Stimulated activated CD8-positive, alpha-beta memory T cell treated with anti-CD3 and anti-CD28 coated beads, Interleukin-2, amount 100 ng/mL, for 1 hour (primary cell): ENCODE measurements at places on chromosomes 12 and 14.
A peak's percentile ranks its signal among the peaks of the same experiment; 100 is the strongest.

GRCh38 chr14:106586098-106586704 lies 1059.8 kb downstream of the TMEM121 start:
- peak; percentile 38 for DNase-seq

DNA sequence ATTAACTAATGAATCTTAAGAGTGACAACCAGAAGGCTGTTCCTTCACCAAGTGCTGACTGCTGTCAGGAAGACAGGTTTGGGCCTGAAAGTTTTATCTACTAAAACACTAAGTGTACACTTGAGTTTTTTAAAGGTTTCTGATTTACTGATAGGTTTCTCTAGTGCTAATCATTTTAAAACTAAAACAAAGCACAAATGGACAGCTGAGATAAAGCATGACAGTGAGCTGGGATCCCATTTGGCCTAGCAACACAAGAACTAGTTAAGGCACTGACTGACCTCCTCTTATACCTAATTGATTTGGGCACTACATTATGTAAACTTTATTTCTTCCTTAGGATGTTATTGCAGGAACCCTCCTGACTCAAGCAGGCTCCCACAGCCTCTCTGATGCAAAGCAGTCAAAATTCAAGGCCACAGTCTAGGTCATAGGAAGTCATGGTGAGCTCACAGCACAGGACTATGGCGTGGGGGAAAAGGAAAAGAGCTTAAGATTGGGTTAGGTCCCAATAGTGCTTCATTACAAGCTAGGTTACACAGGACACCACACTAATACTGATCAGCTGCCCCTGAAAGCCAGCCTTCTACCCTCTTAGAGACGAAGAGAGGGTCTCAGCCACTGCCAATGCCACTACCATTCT lies 3.5 kb downstream of the STXBP6 start:
- DNase-seq, result no peak

DNA sequence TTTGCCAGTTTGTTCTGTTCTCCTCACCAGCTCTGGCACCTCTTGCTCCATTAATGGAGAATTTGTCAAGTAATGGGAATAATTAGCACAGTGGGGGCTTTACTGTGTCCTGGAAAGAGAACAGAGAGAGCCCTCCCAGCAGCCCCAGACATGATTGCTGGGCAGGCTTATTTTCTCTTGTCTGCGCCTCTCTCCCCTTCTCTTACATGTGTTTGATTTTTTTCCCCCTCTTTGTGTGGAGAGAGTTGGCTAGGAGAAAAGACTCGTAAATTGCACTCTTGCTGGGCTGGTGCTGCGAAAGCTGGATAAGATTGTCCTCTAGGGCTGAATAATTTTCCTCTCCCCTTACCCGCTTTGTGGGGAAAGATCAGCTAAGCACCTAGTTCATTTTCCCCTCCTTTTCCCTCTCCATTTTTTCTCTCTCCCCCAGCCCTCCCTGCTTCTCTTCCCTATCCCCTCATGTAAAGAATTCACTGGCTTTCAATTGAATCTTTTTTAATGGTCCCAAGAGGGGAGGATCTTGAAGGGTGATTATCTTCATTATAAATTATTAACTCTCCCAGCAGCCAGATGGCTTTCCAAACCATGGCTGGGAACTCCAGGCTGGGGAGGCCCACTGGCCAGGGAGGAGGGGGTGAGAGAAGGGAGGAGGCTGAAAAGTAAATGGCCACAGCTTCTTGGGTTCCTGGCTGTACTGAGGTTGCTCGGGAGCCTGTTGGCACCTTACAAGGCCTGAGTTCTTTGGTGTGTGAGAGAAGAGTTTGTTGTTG lies 62.2 kb downstream of the NRXN3 start:
- DNase-seq, result no peak

- DNase-seq, result no peak
Observed at GRCh38 chr12:79098530-79098929, 234.0 kb downstream of the SYT1 start.

DNA sequence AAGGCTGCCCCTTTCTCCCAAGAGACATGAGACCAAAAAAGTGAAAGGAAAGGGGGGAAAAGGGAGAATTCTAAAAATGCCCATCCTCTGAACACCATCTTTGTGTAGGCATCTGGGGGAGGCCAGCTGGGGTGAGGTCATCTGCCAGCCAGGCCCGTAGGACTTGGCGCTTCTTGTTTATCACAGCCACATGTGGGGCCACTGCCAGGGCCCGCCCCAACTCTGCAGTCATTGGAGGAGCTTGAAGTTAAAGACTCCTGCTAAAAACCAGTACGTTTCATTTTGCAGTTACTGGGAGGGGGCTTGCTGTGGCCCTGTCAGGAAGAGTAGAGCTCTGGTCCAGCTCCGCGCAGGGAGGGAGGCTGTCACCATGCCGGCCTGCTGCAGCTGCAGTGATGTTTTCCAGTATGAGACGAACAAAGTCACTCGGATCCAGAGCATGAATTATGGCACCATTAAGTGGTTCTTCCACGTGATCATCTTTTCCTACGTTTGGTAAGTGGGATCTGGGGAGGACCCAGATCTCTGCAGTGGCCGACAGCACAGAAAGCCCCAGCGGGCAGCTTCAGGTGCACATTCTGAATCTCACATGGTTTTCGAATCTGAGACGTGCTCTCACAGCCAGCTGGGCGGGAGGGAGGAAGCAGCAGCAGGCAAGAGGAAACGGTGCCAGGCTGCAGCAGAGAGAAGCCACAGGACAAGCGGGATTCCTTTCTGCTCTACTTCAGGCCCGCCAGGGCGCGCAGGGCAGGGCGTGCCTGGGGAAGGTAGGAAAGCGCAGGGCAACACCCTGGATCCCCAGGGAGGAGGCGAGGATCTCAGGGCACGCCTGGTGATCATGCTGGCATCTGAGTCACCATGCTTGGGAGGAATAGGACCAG lies at the start of gene P2RX7:
Gene P2RX7 (plus strand): TSS at position 276 of the 881 bp plus-strand sequence. CDS start 95 bp downstream, at position 371.
- peak; percentile 9 for DNase-seq

- DNase-seq, result no peak
Observed at GRCh38 chr12:103415681-103416080, 80.1 kb downstream of the C12orf42 start.

DNA sequence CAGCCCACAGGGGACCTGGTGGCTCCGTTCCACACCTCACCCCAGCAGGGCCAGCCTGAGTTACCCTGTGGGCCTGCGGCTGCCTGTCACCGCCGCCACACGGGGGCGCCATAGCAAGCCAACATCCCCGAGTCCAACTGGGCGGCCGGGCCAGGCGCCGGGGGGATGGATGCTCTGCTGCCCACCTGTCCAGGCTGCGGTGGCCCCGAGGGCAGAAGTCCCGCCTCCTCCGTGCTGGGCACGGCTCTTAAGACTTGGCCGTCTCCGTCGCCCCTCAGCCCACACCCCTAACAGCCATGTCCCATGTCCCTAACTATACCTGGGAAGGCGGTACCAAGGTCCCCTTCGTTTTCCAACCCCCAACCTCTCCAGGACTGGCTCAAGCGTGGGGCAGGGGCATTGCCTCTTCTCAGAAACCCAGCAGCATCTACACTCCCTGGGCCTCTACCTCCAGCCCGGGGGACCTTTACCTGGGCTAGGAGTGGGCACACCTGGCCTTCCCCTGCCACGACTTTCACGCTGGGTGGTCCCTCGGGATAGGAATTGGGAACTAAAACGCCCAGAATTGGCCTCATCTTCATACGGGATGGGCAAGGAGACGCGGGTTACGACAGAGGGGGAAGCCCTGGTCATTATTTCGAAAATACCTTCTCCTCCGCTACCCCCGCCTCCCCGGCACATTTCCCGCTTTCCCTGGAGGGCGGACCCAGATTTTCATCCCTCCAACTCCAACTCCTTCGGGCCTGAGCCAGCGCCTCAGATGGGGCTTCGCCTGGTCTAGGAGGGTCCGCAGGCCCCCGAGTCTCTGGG lies 1.1 kb upstream of the CYP46A1 start:
- DNase-seq, result peak; percentile 68

GRCh38 chr12:1256285-1256684 lies 265.3 kb downstream of the ERC1 start:
- no peak for DNase-seq

DNA sequence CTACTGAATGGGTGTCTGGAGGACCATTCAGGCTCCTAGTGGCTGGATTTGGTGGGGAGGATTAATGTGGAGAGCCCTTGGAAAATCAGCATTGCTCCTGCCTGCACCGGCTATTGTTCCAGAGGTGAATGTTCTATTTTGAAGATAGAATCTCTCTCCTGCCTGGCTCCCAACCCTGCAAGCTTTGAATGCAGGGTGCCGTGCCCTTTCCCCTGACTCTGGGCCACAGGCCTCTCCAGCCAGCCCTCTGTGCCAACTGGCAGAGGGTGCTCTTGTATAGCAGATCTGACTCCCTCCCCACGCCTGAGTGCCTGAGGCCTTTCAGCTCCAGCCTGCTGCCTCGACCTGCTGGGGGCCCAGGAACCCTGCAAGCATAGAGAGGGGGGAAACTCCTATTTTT lies 106.8 kb downstream of the TMEM260 start:
- no peak for DNase-seq

DNA sequence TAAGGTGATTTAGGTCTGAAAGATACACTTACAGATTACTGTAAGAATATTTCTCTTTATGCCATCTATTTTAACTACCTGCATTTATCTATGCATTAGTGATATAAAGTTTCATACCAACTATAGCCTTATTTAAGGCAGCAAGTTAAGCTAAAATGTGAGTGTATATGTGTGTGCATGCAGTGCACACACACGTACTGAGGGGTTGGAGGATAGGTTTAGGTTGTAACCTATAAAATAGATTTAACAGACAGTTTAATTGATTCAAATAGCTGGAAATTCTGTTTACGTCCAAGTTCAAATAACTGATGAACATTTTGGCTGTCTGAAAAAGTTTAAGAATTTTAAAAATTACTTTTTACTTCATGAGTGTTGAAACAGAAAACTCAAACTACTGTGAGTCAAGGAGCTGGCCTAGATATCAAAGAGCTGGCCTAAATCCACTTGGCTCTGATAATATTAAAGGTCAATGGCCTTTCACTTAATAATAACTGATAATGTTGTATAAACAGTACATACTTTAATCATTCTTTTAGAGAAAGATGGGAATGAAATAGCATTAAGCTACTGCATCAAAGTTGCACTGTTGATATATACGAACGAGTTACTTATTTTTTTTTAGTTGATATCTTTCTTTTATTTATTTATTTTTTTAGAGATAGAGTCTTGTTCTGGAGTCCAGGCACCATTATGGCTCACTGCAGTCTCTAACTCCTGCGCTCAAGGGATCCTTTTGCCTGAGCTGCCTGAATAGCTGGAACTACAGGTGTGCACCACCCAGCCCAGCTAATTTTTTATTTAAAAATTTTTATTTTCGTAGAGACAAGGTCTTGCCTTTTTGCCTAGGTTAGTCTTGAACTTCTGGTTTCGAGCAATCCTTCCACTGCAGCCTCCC lies 13.8 kb upstream of the KCNJ8 start:
- DNase-seq, result no peak

DNA sequence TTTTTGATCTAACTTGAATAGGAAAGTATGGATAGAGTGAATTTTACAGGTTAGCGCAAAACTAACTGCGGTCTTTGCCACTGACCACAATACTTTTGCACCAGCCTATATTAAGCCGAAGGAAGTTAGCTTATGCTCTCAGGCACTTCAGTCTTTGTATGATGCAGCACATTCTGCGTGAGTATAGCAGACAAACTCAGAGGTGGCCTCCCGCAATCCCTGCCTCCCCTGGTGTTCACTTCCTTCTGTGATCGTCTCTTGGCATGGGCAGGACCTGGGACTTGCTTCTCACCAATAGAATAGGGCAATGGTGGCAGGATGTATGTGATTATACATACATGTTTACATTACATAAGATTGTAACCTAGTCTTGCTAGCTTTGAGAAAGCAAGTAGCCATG lies 10.3 kb upstream of the SLC6A13 start:
- no peak for DNase-seq

DNA sequence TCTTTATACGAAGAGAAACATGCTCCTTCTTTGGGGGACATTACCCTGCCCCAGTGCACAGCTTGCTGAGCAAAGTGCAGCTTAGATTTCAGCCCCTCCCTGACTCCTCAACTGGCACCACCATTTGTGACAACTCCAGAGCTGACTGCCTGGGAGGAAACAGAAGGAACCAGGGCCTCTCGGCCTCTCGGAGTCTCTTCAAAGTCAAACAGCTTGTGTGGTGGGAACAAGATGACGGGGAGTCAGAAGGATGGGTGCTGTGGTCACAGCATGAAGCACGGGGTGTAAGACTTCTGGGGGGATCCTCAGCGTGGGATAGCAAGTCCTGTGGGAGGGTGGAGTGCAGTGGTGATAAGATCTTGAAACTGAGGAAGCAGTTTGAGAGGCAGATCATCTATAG lies 123.5 kb upstream of the BCL2L14 start:
- no peak for DNase-seq

DNA sequence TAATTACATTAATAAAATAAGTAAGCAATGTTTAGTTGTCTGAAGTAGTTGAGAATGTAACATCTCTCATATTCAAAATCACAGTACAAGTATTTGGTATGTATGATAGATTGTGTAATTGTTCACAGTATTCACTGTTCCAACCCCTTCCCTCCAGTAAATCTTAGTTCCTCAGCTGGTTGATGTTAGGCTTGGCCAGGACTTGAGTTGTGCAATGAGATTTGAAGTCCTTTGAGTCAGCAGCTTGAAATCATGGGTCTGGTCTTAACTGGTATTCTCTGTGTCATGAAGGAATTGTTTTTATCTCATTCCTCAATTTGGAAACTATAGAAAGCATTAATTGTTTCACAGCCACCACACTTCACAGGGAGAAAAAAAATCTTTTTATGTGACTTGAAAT lies 477.1 kb downstream of the FSCB start:
- no peak for DNase-seq

DNA sequence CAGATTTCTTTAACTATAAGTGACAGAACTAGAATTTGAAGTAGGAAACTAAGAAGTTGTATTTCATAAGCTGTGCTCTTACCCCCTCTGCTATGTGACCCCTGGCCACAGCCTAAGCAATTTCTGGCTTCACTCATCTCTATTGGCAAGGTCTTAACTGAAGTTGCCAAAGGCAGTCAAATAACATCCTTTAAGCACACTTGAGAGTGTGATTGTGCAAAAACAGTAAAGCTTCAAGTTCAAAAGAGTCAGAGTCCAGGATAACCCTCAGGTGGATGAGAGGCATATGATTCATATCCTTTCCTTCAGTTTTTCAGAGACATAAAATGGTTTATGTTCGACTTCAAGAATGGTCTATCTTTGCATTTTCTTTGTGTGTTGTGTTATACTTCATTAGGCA lies 45.2 kb downstream of the GRIP1 start:
- no peak for DNase-seq

- DNase-seq, result no peak
Observed at GRCh38 chr14:97916669-97917568, 1119.7 kb downstream of the VRK1 start.

DNA sequence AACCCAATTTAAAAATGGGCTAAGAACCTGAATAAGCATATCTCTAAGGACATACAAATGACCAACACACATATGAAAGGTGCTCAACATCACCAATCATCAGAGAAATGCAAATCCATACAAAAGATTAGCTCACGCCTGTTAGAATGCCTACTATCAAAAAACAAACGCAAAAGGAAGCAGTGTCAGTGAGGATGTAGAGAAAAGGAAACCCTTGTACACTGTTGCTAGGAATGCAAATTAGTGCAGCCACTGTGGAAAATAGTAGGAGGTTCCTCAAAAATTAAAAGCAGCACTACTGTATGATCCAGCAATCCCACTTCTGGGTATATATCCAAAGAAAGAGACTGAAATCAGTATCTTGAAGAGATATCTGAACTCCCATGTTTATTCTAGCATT lies 133.0 kb downstream of the CPNE8 start:
- no peak for DNase-seq
